ENCODE measurements at places on chromosomes 12 and 14. TPM values are rescaled to one million over a fixed set of nuclear protein-coding genes. Genes with fewer than 3 reads are reported as not detected.

Gene SLCO1B1
- not detected for total RNA-seq

Gene MIP
- total RNA-seq: not detected

Gene ARID4A
- total RNA-seq: 31.6 TPM

Gene CKAP4
- total RNA-seq: 71.5 TPM

GRCh38 chr14:81033698-81034240 is 78.3 kb downstream of the TSHR start:
- DNase-seq: no peak

DNA sequence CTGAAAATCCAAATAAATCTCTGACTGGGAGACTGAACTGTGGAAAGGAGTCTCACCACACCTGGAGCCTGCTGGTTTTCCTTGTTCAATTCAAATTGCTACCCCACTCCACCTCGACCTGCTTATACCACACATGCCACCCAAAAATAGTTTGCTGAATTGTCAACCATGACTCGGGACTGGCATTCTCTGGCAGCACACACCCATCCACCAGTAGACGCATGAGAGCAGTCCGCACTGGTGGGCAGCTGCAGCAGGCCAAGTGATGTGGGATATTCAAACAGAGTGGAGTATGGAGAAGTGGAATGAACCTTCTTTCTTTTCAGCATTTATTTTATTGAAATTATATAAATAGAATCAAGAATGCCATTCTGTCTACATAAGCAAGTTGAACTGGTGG is 38.7 kb upstream of the SYCP3 start:
- DNase-seq: no peak

DNA sequence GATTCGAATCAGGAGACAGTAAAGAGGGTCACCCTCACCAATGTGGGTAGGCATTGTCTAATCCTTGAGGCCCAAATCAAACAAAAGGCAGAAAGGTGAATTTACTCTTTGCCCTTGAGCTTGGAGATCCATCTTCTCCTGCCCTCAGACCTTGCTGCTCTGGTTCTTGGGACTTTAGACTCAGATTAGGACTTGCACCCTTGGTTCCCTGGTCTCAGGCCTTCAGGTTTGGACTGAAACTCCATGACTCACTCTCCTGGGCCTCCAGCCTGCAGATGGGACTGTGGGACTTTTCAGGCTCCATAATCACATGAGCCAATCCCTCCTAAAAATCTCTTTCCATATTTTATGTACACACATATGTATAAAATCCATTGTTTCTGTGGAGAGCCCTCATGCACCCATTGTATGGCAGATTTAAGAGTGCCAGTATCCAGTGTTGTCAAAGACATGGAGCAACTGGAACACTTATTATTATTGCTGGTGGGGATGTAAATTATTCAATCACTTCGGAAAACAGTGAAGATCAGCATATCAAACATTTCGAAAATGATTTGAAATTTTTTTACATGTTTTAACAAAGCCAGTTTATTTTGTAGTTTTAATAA is 48.7 kb downstream of the EID3 start:
- no peak for DNase-seq

GRCh38 chr14:24690492-24690891 is 56.5 kb upstream of the GZMB start:
- DNase-seq: no peak

GRCh38 chr14:36054353-36055051 is 122.0 kb downstream of the PTCSC3 start:
- no peak for DNase-seq

- no peak for DNase-seq
These were observed 799 bp downstream of the SLC38A6 start for GRCh38 chr14:60981633-60982455.

GRCh38 chr12:31369712-31370521 is 44.0 kb upstream of the SINHCAF start:
- DNase-seq: peak; percentile 79

Measured in skin of body (tissue), 3 donors.